ENCODE measurements at places on chromosomes 2 and 18. TPM values are rescaled to one million over a fixed set of nuclear protein-coding genes. Genes with fewer than 3 reads are reported as not detected.

Gene CNTNAP5
- not detected for total RNA-seq

Gene TRIM54
- total RNA-seq = not detected

Gene ERICH2
- total RNA-seq = not detected

Gene CFAP210
- total RNA-seq = 3.6 TPM

Gene CRYGC
- total RNA-seq = not detected

Gene SATB2
- 0.13 TPM for total RNA-seq

Gene GKN1
- total RNA-seq = not detected

Gene REG3A
- not detected for total RNA-seq

Gene MTLN
- total RNA-seq = 39.6 TPM

Gene VWA3B
- total RNA-seq = not detected

Gene EGR4
- total RNA-seq = 0.15 TPM

Gene ROCK2
- 18.8 TPM for total RNA-seq

Gene AQP4
- total RNA-seq = not detected

Gene QPCT
- total RNA-seq = 0.70 TPM

Gene RFX8
- not detected for total RNA-seq

Gene GTF2A1L
- not detected for total RNA-seq

Gene POMC
- total RNA-seq = 7.7 TPM

Gene ANKRD30BL
- not detected for total RNA-seq

Gene TUBB8B
- total RNA-seq = not detected

Gene SERPINB10
- total RNA-seq = not detected

Gene LRP2
- not detected for total RNA-seq

Gene SKOR2
- not detected for total RNA-seq

Gene SCN7A
- total RNA-seq = not detected

Gene TMBIM1
- 51.7 TPM for total RNA-seq

Gene AMER3
- not detected for total RNA-seq

Gene PTH2R
- 0.44 TPM for total RNA-seq

Gene OTOS
- not detected for total RNA-seq

Gene BCL2
- total RNA-seq = 40.1 TPM

Gene ACMSD
- total RNA-seq = not detected

Gene CAPN14
- total RNA-seq = 0.24 TPM

Gene GDF7
- 0.20 TPM for total RNA-seq

Gene TAF4B
- 15.7 TPM for total RNA-seq

Gene DNER
- total RNA-seq = not detected

Gene TEKT4
- total RNA-seq = not detected

Gene MAP2
- not detected for total RNA-seq

Gene LIMS3
- 0.19 TPM for total RNA-seq

Gene B4GALT6
- 0.67 TPM for total RNA-seq

Gene PIEZO2
- not detected for total RNA-seq

Gene CCDC178
- total RNA-seq = not detected

Gene C2orf80
- total RNA-seq = not detected

Gene AGAP1
- 0.35 TPM for total RNA-seq

Gene XIRP2
- not detected for total RNA-seq

Gene ASIC4
- total RNA-seq = not detected
